ENCODE measurements at places on chromosomes 16 and 17.

GRCh38 chr16:89367538-89367915, 122.8 kb downstream of the ANKRD11 start:
- H3K4me3 ChIP-seq = no peak overlapping the region
- no peaks in the 10 kb centered on the region for H3K27me3 ChIP-seq
- H3K4me1 ChIP-seq = peaks cover 85% of the 10 kb centered on the region
- no peak overlapping the region for H3K27ac ChIP-seq
- no peak for DNase-seq
- H3K36me3 ChIP-seq = peaks cover 10% of the 10 kb centered on the region

- no peak overlapping the region for H3K4me3 ChIP-seq
- H3K27ac ChIP-seq = no peak overlapping the region
- H3K27me3 ChIP-seq = no peaks in the 10 kb centered on the region
- H3K4me1 ChIP-seq = no peaks in the 10 kb centered on the region
- no peak for DNase-seq
Measured at GRCh38 chr17:45573924-45574770, 83.6 kb upstream of the PLEKHM1 start.

DNA sequence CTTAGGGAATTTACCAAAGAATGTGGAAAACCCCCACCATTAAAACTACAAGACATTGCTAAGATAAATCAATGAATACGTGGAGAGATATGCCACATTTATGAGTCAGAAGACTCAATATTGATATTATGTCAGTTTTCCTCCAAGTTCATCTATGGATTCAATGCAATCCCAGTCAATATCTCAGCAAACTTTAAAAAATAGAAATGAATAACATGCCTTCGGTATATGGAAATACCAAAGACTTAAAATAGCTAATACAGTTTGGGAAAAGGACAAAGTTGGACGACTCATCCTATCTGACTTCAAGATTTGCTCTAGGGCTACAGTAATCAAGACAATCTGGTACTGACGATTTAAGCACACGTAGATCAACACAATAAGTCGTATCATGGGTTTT, 31.2 kb downstream of the PIK3R5 start:
- no peaks in the 10 kb centered on the region for H3K27me3 ChIP-seq
- peak overlapping the region; percentile 78 for H3K27ac ChIP-seq
- H3K36me3 ChIP-seq = peaks cover 20% of the 10 kb centered on the region
- H3K4me1 ChIP-seq = peaks cover 20% of the 10 kb centered on the region
- H3K4me3 ChIP-seq = no peak overlapping the region

GRCh38 chr16:4514606-4515005, 24.0 kb downstream of the CDIP1 start:
- H3K27ac ChIP-seq = peak overlapping the region; percentile 66
- no peaks in the 10 kb centered on the region for H3K27me3 ChIP-seq

DNA sequence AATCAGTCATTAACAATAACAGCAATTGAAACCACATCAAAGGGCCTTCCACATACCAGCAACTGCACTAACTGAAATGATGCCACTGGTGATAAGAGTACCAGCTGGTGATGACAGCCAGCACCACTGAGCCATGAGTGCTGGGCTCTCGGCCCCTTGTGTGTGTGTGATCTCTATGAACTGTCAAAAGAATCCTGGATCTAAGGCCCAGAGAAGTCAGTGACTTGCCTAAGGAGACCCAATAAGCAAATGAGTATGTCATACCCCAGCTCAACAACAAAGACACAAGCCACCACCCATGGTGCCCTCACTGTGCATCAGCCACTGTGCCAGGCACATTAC, 220.9 kb downstream of the ZNF423 start:
- H3K4me3 ChIP-seq = no peak overlapping the region
- H3K36me3 ChIP-seq = no peaks in the 10 kb centered on the region
- no peaks in the 10 kb centered on the region for H3K27me3 ChIP-seq
- H3K27ac ChIP-seq = no peak overlapping the region
- H3K4me1 ChIP-seq = no peaks in the 10 kb centered on the region

DNA sequence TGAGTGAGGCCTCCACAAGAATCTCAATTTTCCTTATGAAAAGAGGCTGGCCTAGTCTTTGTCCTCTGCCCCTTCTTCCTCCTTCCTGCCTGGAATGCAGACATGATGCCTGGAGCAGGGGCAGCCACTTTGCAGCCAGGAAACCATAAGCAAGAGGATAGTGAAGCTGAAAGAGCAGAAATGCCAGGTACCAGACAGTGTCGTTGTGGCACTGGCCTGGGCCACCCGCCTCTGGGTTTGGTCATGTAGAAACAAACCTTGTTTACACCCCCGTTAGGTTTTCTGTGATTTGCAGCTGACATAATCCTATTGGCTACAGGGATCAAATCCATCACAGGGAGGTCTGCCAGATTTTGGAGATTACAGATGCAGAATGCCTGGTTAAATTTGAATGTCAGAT, 16.5 kb downstream of the CBFA2T3 start:
- peaks cover 66% of the 10 kb centered on the region for H3K27me3 ChIP-seq
- no peaks in the 10 kb centered on the region for H3K36me3 ChIP-seq
- no peak for DNase-seq
- H3K4me1 ChIP-seq = peaks cover 14% of the 10 kb centered on the region
- H3K4me3 ChIP-seq = no peak overlapping the region
- H3K27ac ChIP-seq = no peak overlapping the region

DNA sequence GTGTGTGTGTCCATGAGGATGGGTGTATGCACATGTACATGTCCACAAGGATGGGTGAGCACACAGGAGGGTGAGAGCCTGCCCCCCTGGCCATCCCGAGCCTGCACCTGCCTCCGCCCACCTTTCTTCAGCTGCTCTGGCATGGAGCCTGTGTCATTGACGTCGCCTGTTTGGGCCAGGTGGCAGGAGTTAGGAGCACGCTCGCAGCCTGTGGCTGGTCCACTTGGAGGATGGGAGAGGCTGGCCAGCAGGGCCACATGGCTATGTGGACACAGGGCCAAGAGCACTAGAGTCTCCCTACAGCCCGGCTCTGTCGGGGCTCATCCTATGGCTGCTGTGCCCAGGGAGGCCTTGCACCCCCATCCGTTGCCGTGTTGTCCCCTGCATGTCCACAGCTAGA, 21.4 kb downstream of the BAHCC1 start:
- no peaks in the 10 kb centered on the region for H3K36me3 ChIP-seq
- DNase-seq = no peak
- peaks cover 18% of the 10 kb centered on the region for H3K4me1 ChIP-seq
- no peak overlapping the region for H3K27ac ChIP-seq
- H3K27me3 ChIP-seq = peaks cover 85% of the 10 kb centered on the region

- DNase-seq = no peak
- no peaks in the 10 kb centered on the region for H3K36me3 ChIP-seq
- no peaks in the 10 kb centered on the region for H3K4me1 ChIP-seq
- H3K4me3 ChIP-seq = no peak overlapping the region
- no peaks in the 10 kb centered on the region for H3K27me3 ChIP-seq
Measured at GRCh38 chr16:65306722-65307121, 184.9 kb upstream of the CDH11 start.

DNA sequence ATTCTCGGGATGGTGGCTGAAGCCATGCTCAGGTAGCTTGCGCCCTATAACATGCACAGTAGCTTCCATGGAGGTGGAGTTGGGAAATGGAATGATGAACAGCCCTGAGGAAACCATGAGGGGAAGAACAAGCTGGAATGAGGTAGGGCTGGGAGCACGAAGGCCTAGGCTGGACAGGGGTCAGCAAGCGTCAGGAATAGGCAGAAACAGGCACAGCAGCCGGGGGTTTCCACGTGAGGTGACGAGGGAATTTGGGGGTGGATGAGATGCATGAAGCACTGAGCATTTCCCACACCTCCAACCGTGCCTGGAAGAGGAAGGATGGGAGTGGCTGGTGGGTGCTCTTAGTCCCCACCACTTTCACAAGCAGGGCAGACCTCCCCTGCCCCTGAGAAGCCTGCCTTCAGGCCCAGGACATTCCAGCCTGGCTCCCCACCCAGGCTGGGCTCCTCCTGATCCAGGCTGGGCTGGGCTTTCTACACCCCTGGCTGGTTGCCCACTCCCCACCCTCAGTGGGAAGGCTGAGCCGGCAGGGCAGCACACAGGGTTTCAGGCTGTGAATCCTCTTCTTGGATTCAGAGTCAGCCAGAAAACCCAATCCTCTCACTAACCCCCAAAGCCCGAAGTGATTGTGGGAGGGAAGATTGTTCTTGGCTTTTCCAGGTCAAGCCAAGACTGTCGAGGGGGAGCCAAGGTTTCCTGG, 21.9 kb downstream of the PLEKHG4 start:
- H3K4me3 ChIP-seq = no peak overlapping the region
- no peaks in the 10 kb centered on the region for H3K36me3 ChIP-seq
- H3K4me1 ChIP-seq = no peaks in the 10 kb centered on the region
- no peak overlapping the region for H3K27ac ChIP-seq
- no peak for DNase-seq
- H3K27me3 ChIP-seq = no peaks in the 10 kb centered on the region

GRCh38 chr17:879546-880442, 97.6 kb downstream of the MRM3 start:
- no peaks in the 10 kb centered on the region for H3K36me3 ChIP-seq
- H3K4me1 ChIP-seq = peaks cover 12% of the 10 kb centered on the region
- DNase-seq = peak; percentile 67

GRCh38 chr17:31008374-31009041, 37.7 kb downstream of the RNF135 start:
- H3K4me3 ChIP-seq = peak overlapping the region; percentile 72
- peaks cover 3% of the 10 kb centered on the region for H3K27me3 ChIP-seq
- DNase-seq = no peak
- H3K27ac ChIP-seq = peak overlapping the region; percentile 63

GRCh38 chr17:64180089-64181073, 50.4 kb upstream of the ERN1 start:
- no peaks in the 10 kb centered on the region for H3K4me1 ChIP-seq
- peaks cover 9% of the 10 kb centered on the region for H3K36me3 ChIP-seq
- H3K27ac ChIP-seq = no peak overlapping the region
- no peaks in the 10 kb centered on the region for H3K27me3 ChIP-seq
- no peak for DNase-seq
- H3K4me3 ChIP-seq = no peak overlapping the region

DNA sequence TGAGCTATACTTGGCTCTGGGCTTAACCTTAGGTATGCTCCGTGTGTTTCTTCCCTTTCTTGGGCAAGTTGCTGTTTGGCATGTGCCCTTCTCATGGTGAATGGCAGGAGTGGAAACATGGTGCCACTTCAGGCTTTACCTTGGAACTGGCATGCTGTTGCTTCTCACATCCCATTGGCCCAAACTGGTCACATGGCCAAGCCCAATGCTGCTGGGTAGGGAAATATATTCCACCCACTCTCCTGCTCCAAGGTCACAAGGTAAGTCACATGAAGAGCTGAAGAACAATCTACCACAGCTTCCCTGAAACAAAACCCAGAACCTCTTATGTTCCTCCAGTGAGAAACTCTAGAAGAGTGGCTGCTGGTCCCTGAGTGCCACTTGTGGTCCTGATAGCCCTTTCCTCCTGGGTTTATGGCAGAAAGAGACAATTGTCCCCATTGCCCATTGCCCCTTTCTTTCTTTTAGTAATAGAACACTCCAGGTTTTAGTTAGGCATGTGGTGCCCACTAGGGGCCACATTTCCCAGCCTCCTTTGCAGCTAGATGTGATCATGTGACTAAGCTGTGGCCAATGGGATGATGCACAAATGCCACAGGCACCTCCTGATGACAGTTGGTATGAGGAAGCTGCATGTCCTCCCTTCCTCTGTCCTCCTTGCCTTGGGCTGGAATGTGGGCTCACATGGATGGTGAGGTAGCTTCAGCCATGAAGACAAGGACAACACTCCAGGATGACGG, 50.3 kb downstream of the MEOX1 start:
- H3K27me3 ChIP-seq = peaks cover 3% of the 10 kb centered on the region
- no peak overlapping the region for H3K4me3 ChIP-seq
- no peak for DNase-seq
- H3K27ac ChIP-seq = no peak overlapping the region
- H3K4me1 ChIP-seq = no peaks in the 10 kb centered on the region

- peaks cover 10% of the 10 kb centered on the region for H3K4me1 ChIP-seq
- no peak for DNase-seq
- H3K4me3 ChIP-seq = no peak overlapping the region
- H3K27me3 ChIP-seq = no peaks in the 10 kb centered on the region
- H3K36me3 ChIP-seq = no peaks in the 10 kb centered on the region
Measured at GRCh38 chr17:1289695-1290094, 10.2 kb downstream of the TRARG1 start.

DNA sequence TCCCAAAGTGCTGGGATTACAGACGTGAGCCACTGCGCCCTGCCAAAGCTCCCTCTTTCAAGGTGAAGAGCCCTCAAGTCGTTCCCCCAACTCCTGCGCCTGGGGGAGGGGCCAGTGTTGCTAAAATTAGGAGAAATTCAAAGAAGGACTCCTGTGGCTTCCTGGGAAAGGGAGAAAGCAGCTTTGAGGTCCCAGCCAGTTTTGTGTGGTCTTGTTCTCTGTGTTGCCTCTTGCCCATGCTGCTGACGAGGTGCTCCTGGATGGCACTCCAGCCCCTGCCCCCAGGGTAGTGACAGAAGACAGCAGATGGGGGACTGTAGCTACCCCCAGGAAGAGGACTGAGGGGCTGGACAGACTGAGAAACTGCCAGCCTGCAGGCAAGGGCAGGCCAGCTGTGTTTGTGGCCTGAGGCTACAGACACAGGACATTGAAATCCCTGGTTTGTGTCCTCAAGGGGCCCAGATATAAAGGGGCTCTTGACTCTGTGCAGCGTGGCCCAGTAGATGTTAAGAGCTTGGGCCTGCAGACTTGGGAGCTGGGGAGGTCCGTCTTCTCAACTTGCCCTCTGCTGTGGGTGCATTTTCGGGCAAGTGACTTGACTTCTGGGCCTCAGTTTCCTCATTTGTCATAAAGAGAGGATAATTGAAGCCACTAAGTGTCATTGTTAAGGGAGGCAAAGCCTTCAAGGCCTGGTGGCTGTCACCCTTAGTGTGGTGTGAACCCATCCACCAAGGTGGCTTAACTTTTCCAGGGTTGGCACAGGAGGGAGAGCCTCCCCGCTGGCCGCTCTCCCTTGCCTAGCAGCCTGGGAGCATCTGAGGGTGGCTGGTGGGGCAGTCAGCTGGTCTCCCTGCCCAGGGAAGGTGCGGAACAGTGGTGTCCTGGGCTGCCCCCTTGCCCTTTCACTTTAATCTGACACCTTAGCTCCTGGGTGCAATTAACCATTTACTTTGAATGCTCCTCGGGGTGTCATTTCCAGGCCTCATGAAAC, 4.1 kb downstream of the UBALD2 start:
- H3K4me3 ChIP-seq = no peak overlapping the region
- DNase-seq = no peak
- peak overlapping the region; percentile 83 for H3K27ac ChIP-seq

DNA sequence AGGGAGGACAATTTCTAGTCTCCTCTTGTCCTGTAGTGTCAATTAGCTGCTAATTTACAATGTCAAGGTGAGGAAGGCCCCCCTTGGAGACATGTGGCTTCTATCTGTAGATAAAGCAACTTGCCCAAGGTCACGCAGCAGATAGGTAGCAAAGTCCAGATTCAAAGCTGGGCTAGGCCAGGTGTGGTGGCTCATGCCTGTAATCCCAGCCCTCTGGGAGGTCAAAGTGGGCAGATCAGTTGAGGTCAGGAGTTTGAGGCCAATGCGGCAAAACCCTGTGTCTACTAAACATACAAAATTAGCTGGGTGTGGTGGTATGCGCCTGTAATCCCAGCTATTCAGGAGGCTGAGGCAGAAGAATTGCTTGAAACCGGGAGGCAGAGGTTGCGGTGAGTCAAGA, 11.1 kb downstream of the TRPV3 start:
- H3K4me3 ChIP-seq = no peak overlapping the region
- H3K4me1 ChIP-seq = no peaks in the 10 kb centered on the region
- no peak overlapping the region for H3K27ac ChIP-seq
- H3K27me3 ChIP-seq = no peaks in the 10 kb centered on the region

- no peak for DNase-seq
- no peak overlapping the region for H3K27ac ChIP-seq
- H3K27me3 ChIP-seq = peaks cover 11% of the 10 kb centered on the region
- H3K36me3 ChIP-seq = no peaks in the 10 kb centered on the region
- no peak overlapping the region for H3K4me3 ChIP-seq
Measured at GRCh38 chr16:29905668-29906067, 5.4 kb downstream of the ASPHD1 start.

Data from T-cell (primary cell).